ENCODE measurements at places on chromosomes 4 and X.
A peak's percentile ranks its signal among the peaks of the same experiment; 100 is the strongest.

DNA sequence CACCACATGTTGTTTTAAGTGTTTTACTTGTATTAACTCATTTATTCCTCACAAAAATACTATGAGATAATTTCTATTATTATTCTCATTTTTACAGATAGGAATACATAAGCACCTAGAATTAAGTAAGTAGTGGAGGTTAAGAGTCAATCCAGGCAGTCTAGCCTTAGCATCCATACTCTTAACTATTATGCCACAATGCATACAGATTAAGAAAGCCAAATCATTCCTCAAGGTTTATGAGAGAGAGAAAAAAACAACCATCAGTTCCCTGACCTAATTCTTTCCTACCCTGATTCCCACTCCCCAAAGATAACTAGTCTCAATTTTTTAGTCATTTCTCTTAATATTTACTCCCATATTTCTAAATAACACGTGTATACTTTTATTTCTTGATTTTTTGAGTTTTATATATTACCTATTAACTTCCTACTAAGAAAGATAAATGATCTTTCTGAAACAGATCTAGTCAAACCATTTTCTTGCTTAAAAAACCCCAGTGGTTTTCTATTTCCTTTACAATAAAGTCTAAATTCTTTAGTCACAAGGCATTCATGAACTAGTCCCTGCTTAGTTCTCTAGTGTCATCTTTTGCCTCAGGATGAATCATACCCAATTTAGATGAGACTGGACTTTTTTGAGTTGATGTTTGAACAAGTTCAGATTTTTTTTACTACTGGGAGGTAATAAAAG, 16.0 kb downstream of the UBA6 start:
- DNase-seq: no peak

DNA sequence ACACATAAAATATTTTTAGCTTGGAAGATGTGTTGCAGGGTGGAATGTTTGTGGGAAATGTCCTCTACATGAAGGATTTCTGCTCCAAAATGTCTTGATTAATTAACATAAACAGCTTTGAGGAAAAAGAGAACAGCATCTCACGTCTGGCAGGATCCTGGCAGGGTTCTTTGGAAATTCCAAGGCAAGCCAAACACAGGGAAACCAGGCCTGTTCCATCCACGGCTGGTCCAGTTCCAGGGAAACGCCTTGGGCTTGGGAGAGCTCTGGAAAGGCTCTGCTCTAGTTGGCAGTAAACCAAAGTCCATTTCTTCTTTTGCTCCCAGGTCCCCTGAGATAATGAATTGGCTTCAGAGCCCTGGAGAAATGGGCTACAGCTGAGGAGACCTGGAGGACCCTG, 42.4 kb upstream of the GAB1 start:
- DNase-seq: no peak

- DNase-seq: no peak
Measured at GRCh38 chr4:157664726-157665125, 444.2 kb downstream of the GRIA2 start.

DNA sequence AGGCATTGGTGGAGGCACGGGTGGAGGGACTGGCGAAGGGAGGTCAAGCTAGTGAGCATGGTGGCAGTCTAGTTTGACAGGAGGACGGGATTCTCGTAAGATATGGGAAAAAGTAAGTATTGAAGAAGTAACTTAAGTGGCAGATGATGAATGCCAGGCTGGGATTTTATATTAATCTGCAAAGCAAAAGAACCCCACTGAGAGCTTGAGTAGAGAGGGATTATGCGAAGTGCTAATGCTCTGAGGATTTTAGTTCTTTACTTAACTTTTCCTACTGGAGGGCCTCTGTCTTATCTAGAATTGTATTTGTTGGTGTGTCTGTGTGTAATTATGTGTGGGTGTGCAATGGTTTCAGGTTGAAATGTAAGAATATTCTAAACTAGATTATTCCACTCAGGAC, 327.9 kb downstream of the FAT4 start:
- DNase-seq: no peak

- peak; percentile 55 for DNase-seq
Measured at GRCh38 chr4:145936142-145936996, 2.3 kb downstream of the ZNF827 start.

DNA sequence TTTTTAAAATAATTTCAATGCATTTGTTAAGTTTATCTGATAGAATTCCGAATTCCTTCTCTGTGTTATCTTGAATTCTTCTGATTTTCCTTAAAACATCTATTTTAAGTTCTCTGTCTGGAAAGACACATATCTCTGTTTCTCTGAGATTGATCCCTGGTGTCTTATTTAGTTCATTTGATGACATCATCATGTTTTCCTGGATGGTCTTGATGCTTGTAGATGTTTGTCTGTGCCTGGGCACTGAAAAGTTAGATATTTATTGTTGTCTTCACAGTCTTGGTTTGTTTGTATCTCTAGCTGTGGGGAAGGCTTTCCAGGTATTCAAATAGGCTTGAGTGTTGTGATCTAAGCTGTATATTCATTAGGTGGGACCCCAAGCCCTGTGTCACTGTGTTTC, 1028.8 kb downstream of the GLUD2 start:
- no peak for DNase-seq

DNA sequence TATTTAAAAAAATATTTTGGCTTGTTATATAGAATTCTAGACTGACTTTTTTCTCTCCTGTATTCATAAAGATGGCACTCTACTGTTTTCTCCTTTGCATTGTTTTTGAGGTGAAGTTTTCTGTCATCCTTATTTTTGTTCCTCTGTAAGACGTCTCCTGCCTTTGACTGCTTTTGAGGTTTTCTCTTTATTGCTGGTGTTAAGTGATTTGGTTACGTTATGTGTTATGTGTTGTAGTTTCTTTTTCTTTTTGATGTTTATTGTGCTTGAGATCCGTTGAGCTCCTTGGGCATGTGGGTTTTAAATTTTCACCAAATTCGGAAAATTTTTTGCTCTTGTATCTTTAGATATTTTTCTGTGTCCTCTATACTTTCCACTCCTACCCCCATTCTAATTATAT, 50.0 kb downstream of the KDM6A start:
- no peak for DNase-seq

GRCh38 chr4:39937683-39938268, 39.9 kb downstream of the PDS5A start:
- no peak for DNase-seq

GRCh38 chrX:118189000-118189399, 72.4 kb upstream of the KLHL13 start:
- no peak for DNase-seq

All from stimulated activated CD4-positive, alpha-beta T cell treated with anti-CD3 and anti-CD28 coated beads, Interleukin-4, amount 100 ng/mL, for 4 hours (primary cell).